Activated CD4-positive, alpha-beta memory T cell treated with anti-CD3 and anti-CD28 coated beads, Interleukin-2, amount 10 ng/mL, durations not matched to agents 7 days and 5 days (primary cell): ENCODE measurements at places on chromosomes 11 and 22. TPM values are rescaled to one million over a fixed set of nuclear protein-coding genes. Genes with fewer than 3 reads are reported as not detected.

DNA sequence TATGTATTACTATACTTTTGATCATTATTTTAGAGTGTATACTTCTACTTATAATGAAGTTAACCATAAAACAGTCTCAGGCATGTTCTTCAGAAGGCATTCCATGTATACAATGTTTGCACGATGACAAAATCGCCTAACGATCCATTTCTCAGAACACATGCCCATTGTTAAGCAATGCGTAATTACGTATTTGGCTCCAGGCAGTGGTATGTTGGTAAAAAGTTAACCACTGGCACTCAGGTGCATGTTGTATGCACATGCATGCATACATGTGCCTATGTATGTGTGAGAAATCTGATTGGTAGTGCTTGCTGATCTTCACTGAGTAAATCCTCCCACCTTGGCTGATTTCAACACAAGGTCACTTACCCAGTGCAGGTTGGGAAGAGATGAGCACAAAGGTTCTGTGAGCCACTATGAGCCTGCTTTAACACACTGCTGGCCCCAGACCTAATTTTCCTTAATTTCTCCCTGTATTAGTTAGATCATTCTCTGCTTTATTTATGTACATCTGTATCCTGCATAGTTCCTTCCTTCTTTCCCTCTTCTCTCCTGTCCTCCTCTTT is 164.6 kb downstream of the ARHGAP42 start:
- no peak overlapping the region for H3K27ac ChIP-seq
- H3K4me1 ChIP-seq, result no peaks in the 10 kb centered on the region
- H3K36me3 ChIP-seq, result no peaks in the 10 kb centered on the region
- H3K27me3 ChIP-seq, result no peaks in the 10 kb centered on the region
- DNase-seq, result no peak
- H3K4me3 ChIP-seq, result no peak overlapping the region

- peaks cover 29% of the 10 kb centered on the region for H3K4me1 ChIP-seq
- H3K27ac ChIP-seq, result no peak overlapping the region
- no peak overlapping the region for H3K4me3 ChIP-seq
- no peaks in the 10 kb centered on the region for H3K36me3 ChIP-seq
Measured at GRCh38 chr11:9017773-9018172, 14.0 kb upstream of the NRIP3 start.

- no peaks in the 10 kb centered on the region for H3K27me3 ChIP-seq
- H3K27ac ChIP-seq, result no peak overlapping the region
- H3K4me3 ChIP-seq, result no peak overlapping the region
- peak; percentile 41 for DNase-seq
- H3K36me3 ChIP-seq, result no peaks in the 10 kb centered on the region
- peaks cover 23% of the 10 kb centered on the region for H3K4me1 ChIP-seq
Measured at GRCh38 chr11:75270896-75271418, 30.4 kb downstream of the TPBGL start.

DNA sequence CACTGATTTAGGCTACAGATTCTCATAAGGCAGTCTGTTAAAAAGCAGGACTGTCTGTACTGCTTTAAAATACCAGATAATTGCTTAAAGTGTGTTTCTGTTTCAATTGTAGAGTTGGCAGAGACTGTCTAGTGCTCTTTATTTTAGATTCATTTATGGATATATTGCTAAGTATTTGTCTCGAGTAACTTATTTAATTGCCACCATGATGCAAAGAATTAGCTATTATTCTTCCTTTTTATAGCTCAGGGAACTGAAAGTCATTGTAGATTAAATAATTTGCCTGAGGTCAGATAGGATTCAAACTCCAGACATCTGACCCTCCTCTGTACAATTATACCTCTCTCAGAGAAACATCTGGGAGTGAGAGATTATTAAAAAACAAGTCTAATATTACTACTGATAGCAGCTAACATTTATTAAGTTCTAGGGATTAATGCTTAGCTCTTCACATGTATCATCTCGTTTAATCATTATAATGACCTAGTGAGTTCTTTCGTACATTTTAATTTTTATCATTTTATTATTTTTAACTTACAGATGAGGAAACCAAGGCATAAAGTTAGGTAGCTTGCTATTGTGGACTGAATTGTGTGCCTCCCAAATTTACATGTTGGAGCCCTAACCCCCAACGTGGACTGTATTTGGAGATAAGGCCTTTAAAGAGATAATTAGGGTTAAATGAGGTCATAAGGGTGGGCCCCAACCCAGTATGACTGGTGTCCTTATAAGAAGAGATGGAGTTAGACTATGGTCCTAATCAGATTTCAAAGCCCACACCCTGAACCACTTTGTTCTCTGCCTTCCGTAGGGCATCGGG is 19.7 kb upstream of the RAG2 start:
- peaks cover 2% of the 10 kb centered on the region for H3K4me1 ChIP-seq
- H3K36me3 ChIP-seq, result no peaks in the 10 kb centered on the region
- no peak for DNase-seq

DNA sequence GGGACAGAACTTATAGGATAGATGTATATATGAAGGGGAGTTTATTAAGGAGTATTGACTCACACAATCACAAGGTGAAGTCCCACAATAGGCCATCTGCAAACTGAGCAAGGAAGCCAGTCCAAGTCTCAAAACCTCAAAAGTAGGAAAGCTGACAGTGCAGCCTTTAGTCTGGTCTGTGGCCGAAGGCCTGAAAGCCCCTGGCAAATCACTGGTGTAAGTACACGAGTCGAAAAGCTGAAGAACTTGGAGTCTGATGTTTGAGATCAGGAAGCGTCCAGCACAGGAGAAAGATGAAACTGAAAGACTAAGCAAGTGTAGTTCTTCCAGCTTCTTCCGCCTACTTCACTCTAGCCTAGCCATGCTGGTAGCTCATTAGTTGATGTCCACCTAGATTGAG is 799.6 kb upstream of the ARHGAP42 start:
- DNase-seq, result no peak
- H3K36me3 ChIP-seq, result no peaks in the 10 kb centered on the region
- H3K4me3 ChIP-seq, result no peak overlapping the region
- no peaks in the 10 kb centered on the region for H3K4me1 ChIP-seq
- no peaks in the 10 kb centered on the region for H3K27me3 ChIP-seq
- no peak overlapping the region for H3K27ac ChIP-seq

The FOLR2 gene
- total RNA-seq, result not detected
